ENCODE measurements at places on chromosomes 2 and 18.
A peak's percentile ranks its signal among the peaks of the same experiment; 100 is the strongest.

DNA sequence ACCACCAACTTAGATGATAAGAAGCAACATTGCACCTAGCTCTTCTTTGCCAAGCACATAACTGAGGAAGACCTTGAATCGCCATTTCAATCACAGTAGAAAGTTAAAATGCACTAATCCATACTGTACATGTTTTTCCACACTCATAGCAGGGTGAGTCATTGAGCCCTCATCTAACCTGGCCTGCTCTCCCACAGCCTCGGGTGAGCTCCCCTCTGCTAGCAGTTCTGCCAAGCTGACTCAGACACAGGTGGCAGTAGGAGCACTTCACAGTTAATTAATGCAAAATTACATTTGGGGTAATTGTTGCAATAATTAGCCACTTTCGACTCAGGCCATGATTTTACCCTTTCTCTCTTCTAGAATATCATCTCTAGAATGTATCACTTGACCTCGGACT, 1632.8 kb upstream of the CELF4 start:
- no peak for DNase-seq

DNA sequence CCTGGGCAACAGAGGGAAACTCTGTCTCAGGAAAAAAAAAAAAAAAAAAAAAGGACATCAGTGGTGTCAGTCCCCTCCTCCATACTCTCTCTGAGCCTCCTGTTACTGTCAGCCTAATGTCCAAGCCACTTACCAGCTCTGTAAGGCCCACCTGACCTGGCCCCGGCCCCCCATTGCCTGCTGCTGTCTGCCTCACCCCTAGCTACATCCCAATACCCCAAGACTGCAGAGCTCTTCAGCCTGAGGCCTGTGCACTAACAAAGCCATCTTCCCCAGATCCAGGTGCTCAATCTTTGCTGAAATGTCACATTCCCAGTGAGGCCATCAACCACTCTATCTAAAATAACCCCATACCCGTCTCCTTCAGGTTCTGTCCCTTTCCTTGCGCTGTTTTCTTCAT, 5.7 kb downstream of the ARMC9 start:
- no peak for DNase-seq

DNA sequence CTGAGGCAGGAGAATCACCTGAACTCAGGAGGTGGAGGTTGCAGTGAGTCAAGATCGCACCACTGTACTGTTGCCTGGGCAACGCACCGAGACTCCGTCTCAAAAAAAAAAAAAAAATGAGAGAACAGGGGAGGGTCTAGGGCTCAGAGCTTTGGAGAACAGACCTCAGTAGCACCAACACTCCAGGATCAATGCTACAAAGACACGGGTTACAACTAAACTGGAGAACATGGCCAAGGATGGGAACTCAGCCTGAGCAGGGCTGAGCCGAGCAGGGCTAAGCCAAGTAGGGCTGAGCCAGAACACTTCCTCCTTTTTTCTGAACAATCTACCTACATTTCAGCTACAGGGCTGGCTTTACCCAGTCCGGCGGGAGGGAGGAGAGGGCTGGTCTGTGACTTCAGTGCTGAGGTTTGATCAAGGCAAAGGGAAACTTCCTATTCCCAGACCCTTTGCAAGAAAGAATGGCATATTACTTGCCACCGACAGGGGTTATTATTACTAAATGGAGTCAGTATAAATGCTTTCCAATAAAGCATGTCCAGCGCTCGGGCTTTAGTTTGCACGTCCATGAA, 2.9 kb upstream of the CASP8 start:
- peak; percentile 92 for DNase-seq

DNA sequence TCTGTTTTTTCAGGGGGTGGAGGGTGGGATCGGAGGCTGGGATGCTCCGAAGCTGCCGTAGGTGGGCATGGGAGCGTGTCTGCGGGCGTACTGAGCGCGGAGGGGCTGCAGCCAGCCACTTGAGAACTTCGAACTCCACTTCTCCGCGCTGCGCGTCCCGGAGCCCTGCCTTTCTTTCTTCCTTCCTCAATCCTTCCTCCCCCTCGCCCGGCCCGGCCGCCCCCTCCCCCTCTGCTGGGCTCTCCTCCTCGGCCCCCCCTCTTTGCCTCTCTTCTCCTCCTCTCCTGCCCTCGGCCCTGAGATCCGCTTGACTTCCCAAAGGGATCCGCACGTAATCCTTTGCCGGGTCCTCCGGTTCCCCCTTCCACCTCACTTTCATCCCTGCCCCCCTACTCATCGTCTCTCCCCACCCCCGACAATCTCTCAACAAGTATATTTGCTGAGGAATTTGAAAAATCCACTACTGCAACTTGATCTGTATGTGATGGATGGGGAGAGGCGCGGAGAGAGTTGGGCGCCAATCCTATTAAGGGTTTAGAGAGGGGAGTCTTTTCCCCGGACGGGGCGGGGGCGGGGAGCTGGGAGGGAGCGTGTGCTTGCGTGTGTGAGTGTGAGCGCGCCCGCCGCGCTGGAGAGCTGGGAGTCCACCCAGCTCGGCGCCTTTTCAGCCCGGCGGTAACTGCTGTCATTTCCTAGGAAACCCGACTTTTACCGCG, 1.1 kb downstream of the GLI2 start:
- DNase-seq, result no peak

- DNase-seq, result no peak
Measured at GRCh38 chr2:124776332-124776731, 751.2 kb downstream of the CNTNAP5 start.

DNA sequence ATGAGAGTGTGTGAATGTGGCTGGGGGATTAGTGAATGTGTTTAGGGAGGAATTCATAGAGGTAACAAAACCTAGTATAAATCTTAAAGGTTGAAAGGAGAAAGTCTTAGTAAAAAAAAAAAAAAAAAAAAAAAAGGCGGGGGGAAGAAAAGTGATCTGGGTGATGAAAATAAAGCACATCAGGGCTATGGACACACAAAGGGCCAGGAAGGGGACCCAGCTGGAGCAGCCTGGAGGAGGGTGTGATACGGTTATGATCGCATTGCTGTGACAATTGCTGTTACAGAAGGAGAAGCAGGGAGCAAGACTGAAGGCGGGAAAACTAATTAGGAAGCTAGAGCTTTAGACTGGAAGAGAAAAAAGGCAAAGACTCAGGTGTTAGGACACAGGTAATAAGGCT, 85.4 kb downstream of the DLGAP1 start:
- no peak for DNase-seq

DNA sequence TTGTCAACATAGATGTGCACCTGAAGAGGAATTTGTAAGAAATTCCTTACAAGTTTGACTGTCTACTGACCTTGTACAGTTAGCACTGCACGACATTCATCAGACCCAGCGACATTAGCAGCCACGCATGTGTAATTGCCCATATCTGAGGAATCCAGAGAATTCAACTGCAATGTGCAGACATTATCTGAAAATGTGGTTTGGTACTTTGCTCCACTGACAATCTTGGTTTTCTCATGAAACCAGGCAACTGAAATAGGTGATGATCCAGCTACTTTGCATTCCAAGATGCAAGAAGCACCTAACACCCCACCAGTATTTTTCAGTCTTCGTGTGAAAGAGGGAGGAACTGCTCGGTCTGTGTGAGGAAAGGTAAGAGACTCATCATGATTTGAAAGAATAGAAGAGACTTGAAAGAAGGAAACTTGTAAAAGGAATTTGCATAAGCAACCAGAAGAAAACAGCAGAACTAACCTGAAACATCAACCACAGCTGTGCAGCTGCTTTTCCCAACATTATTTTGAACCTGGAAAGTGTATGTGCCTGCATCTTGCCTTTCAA, 83.4 kb downstream of the TTN start:
- DNase-seq, result no peak

DNA sequence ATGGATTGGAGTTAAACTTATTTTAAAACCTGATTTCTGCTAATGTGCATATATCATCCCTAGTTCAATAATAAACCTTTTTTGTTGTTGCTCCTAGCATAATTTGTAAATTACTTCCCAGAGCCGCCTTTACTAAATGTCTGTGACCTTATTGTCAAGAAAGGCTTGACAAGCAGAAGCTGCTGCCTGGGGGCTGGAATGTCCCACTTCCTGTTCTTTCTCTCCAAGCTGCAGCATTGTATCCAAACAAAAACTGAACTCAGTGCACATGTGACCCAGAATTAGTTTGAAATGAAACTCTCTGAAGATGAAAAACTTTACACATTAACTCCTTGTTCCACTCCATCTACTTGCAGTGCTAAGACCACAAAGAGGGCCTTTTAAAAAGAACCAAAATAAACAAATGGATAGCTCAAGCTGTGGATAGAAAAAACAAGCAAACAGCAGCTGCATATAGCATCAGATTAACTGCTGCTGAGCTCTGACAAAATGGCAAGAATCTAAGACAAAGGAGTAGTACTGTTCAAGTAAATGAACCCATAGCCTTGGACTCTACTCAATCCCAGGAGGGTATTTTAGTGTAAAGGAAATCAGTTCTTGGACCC, 99.8 kb upstream of the NEUROD1 start:
- DNase-seq, result no peak

DNA sequence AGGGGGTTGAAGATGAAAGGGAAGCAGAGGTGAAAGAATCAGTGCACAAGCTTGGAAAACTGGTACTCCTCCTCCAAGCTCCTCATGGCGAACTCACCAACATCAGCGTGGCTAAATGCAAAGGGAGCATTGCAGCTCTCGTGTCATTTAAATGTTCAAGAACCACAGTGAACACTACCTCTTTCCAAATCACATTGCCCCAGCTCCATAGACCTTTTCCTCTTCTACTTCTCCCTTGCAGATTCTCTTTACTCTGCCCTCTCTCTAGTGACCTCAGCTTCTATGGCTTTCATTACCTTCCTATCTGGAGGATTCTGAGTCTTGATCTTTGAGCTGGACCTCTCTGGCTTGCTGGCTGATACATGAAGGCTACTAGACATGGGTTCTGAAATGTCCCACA, 14.3 kb downstream of the EPB41L3 start:
- DNase-seq, result no peak

Data from NB4 (cell line).